Activated CD4-positive, alpha-beta memory T cell treated with anti-CD3 and anti-CD28 coated beads for 36 hours (primary cell): ENCODE measurements at places on chromosomes 6 and 20. TPM values are rescaled to one million over a fixed set of nuclear protein-coding genes. Genes with fewer than 3 reads are reported as not detected.
A peak's percentile ranks its signal among the peaks of the same experiment; 100 is the strongest.

GRCh38 chr6:35043381-35044130 lies 97.6 kb downstream of the TCP11 start:
- DNase-seq = no peak
- no peaks in the 10 kb centered on the region for H3K27me3 ChIP-seq
- H3K4me3 ChIP-seq = no peak overlapping the region
- H3K36me3 ChIP-seq = no peaks in the 10 kb centered on the region
- H3K4me1 ChIP-seq = peaks cover 11% of the 10 kb centered on the region

GRCh38 chr6:29631209-29631810 lies 1.7 kb downstream of the GABBR1 start:
- H3K27me3 ChIP-seq = peaks cover 2% of the 10 kb centered on the region
- peak overlapping the region; percentile 79 for H3K4me3 ChIP-seq
- no peak overlapping the region for H3K27ac ChIP-seq
- H3K36me3 ChIP-seq = peaks cover 4% of the 10 kb centered on the region
- H3K4me1 ChIP-seq = peaks cover 44% of the 10 kb centered on the region
- no peak for DNase-seq

- DNase-seq = no peak
- H3K27ac ChIP-seq = no peak overlapping the region
- H3K27me3 ChIP-seq = peaks cover 10% of the 10 kb centered on the region
- no peak overlapping the region for H3K4me3 ChIP-seq
- no peaks in the 10 kb centered on the region for H3K36me3 ChIP-seq
- no peaks in the 10 kb centered on the region for H3K4me1 ChIP-seq
Observed at GRCh38 chr6:104630522-104630921, 229.2 kb downstream of the HACE1 start.

PSMB1 gene
- 247 TPM for total RNA-seq
